ENCODE measurements at places on chromosomes 3 and 15. TPM values are rescaled to one million over a fixed set of nuclear protein-coding genes. Genes with fewer than 3 reads are reported as not detected.

DNA sequence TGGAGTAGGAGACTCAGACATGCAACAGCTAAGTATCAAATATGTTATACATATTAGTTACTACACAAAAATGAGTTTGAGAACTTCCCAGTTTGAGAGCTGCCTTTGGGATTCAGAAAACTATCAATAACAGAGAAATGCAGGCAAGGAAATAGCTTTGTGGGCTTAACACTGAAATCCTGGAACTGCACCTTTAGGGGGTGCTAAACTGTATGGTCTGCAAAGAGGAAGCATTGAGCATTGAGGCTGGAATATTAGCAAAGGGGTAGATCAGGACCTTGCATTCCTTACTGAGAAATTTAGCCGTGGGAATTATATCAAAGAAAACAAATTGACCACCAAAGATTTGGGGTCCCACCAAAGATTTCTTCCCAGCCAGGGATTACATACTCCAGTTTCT, 580.0 kb downstream of the ZNF385D start:
- no peak for DNase-seq

DNA sequence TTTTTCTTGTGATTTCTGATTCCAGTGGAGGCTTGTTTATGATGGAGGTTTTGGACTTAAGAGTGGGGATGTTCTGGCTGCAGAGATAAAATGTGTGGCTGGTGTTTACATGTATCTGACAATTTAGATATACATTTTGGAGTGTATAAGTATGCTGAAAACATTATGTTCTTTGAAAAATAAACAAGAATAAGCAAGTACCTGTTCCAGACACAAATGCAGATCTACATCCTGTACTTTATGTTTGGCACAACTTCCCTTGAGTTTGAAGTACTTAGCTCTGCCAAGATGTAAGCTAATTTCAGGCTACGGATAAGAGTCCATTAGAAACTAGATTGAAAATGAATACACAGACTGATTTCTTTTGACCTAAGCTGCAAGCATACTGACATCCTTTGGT, 277.2 kb downstream of the CHST2 start:
- DNase-seq = no peak

The EAF2 gene
- 0.66 TPM for total RNA-seq

DNA sequence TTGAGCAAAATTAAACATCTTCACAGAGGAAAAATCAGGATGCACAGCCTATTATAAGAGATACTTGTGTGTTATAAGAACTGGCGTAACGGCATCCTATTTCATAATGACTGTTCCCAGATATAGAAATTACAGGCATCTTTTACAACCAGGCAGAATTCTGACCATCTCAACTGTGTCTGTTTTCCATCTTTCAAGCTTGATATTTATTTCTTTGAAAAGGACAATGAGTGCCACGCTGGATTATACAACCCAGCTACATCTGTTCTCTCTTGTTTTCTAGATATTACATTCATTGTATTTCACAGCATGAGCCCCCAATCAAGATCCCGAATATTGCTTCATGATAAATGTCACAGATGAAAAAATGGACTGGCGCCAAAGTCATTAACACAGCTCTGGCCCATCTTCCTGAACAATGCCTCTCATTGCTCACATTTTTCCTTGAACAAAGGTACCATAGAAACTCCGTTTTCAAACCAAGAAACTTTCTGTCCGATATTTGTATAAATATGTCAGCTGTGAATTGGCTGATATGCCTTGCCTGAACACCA, 420.6 kb downstream of the TBL1XR1 start:
- no peak for DNase-seq

The KNL1 gene
- total RNA-seq = 16.1 TPM

DNA sequence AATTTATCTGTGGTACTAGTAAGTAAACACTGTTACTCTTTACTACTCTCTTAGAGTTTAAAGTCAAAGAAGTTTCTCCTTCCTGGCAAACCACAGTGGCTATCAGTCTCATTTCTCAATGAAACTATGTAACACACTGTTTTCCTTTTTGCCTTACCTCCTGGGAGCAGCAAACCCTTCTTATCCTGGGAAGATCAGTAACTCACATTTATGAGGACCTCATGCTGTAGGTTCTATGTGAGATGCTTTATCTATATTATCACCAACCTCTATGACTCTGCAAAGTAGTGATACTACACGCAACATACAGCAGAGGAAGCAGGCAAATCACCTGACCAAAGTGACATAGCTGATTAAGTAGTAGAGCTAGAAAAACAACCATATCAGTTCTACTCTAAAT, 35.3 kb downstream of the PBRM1 start:
- DNase-seq = no peak

DNA sequence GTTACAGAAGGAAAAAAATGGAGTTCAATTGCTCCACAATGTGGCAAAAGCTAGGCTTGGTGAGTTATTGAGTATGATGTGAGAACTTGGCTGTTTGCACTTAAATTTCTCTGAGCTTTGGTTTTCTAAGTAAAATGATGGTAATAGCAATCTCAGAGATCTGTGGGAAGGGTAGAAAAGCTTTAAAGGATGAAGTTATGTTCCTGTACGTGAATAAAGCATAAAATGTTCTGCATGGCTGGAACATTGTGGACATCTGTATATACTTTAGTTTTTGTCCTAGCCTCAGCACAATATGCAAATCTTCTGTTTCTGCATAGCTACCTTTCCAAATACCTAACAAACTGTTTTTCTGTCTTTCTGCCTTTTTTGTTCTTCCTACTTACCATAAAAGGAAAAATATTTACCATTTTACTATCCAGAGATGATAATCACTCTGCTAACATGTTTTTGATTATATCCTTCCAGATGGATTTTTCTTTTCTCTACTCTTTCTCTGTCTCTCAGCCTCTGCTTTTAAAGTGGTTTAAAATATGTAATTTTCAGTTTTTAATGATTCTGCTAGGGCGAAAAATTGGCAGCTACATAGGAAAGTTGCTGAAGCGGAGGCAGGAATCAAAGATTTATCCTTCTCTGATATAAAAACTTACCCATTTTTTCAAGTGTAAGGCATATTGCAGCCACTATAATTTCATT, 188.1 kb downstream of the FNDC3B start:
- DNase-seq = no peak

- no peak for DNase-seq
Measured at GRCh38 chr3:78274475-78275065, 1234.7 kb downstream of the ROBO2 start.

- no peak for DNase-seq
Measured at GRCh38 chr15:92395098-92395635, 1.5 kb downstream of the ST8SIA2 start.

GRCh38 chr3:184325715-184326369, 11.4 kb downstream of the EIF4G1 start:
- no peak for DNase-seq

DNA sequence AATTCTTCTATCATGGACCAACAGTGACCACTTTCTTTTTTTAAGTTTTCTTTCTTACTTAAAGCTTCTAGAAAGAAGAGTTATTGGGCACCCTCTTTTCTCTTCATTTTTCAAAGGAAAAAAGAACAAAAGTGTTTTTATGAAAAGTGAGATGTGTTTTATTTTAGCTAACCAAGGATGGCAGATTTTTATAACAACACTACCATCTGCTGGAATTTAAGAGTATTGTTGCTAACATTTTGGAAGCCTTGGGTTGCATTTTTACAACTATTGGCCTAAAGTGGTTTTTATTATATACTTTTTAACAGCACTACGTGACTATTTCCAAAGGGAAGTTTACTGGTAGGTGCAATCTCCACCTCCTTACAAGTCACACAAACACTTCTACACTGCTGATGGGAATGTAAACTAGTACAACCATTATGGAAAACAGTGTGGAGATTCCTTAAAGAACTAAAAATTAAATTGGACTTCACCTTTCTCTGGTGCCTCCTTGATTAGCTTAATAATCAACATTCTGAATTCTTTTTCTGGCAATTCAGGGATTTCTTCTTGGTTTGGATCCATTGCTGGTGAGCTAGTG, 237.7 kb upstream of the AGTR1 start:
- DNase-seq = no peak

- no peak for DNase-seq
Measured at GRCh38 chr3:20394243-20394642, 208.2 kb upstream of the SGO1 start.

The PLA2G4D gene
- not detected for total RNA-seq

The ZKSCAN7 gene
- not detected for total RNA-seq

- DNase-seq = peak; percentile 18
Measured at GRCh38 chr15:59594493-59594942, 17.1 kb upstream of the GCNT3 start.

- no peak for DNase-seq
Measured at GRCh38 chr3:31978553-31978952, 2.5 kb downstream of the OSBPL10 start.

DNA sequence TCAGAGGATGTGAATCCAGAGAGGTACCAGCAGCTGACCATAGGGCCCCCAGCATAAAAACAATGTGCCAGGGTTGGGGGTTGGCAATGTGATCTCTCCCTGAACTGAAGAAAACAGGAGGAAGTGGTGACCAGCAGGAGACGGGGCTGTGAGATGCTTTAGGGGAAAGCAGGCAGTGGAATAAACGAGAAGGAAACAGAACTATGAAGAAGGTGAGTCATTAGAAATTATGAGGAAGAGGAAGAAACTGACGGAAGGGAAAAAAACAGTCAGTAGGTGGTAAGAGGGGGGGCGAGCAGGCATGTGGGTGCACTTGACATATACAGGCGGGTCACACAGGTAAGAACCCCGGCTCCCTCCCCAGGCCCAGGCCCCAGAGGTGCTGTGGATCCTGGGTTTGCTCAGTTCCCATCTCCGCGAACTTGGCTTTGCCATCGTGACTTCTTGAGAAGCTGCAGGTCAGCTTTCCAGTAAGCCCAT, 42.2 kb upstream of the B3GNT5 start:
- DNase-seq = no peak

DNA sequence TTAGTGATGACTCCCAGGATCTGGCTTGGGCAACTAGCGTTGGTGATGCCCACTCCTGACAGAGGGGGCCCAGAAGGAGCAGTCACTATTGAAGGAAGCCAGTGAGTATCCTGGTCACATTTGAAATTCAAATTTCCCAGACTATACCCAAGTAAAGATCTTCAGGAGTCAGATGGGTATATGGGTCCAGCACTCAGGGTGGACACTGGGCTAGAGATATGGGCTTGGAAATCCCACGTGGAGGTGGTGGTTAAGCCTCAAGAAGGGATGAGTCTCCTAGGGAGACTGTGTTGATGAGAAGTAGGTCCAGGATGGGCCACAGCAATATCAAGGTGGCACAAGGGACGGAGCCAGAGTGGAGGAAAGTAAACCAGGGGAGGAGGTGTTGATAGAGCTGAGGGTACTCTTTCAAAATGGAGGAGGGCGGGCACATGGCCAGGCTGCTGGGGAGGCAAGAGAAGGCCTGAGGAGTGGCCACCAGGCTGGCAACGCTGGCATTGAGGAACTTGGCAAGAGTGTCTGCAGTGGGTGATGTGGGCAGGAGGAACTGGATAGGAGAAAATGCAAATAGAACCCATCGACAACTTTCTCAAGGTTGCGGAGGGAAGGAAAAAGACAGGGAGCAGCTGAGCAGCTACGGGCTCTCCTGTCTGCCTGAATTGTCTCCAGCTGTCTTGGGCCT, 3.7 kb upstream of the SLCO2A1 start:
- DNase-seq = no peak

The EIF4G1 gene
- 378 TPM for total RNA-seq

GRCh38 chr3:40254891-40255290, 54.6 kb upstream of the EIF1B start:
- no peak for DNase-seq

DNA sequence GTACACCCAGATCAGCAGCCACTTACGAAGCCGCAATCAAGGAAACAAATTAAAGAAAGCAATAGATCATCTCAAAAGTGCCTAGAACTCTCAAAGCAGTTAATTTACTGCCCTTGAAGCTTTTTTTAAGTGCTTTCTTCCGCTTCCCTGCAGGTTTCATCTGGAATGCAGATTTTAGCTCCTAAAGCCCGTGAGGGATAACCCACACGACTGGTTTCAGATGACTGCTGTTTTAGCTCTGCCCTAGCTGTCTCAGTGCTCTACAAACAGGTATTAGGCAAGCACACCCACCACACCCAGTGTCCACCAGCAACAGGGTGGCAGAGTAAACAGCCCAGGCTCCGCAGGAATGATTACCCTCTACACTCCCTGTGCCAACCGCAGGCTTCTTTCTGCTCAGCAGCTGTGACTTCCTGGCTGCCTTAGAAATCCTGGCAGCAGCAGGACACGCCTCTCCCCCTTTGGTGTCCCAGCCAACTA, 126.0 kb downstream of the FMN1 start:
- peak; percentile 74 for DNase-seq

GRCh38 chr15:48090115-48090514, 30.7 kb upstream of the SLC24A5 start:
- no peak for DNase-seq

DNA sequence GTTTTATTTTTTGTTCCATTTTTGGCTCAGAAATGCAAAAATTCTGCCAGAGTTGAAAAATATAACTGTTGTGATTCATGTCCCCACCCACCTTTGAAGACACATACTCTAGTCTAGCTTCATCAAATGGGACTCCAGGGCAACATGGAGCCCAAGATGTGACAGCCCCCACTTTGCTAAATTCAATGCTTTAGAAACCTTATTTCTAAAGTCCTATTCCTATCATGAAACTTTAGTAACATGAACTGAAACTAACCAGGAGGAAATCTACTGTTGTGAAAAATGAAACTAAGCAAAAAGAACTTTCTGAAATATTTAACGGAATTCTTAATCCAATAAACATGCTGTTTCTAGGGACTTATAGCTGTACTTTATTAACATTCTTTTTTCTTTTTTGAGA, 20.3 kb downstream of the UBP1 start:
- DNase-seq = no peak

GRCh38 chr15:92100301-92100700, 246.8 kb downstream of the SLCO3A1 start:
- DNase-seq = no peak

The CPNE4 gene
- total RNA-seq = not detected

DNA sequence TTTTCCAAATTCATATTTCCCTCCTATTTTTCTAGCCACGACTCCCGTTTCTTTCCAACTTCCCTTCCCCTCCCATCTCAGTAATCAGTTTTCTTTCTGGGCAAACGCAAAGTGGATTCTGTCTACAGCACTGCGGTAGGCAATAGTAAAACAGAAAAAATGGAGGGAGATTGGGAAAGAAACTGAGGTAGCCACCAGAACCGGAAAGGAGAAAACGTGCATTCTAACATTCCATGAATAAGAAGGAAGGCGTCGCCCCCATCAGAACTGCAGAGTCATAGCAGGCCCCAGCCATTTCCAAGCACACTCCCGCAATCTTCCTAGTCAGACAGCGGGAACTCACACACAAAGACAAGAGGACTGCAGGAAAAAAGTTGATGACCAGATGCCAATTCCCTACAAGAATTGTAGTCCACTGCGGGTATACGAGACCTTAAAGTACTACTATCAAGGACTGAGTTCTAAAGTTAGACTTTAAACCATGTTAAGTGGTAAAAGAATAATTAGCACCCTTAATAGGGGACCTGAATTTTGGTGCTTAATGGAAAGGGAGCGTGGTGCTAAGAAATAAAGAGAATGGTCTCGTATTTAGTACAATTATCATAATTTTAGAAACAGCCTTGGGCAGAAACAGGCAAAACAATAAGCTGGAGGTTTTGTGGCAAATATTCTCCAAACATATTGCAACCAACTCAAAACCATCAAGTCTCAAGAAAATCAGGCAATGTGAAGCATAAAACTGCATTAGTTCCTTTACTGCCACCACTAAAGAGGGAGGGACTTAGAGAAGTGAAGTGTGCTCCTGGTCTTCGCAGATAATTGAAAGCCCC, 1.4 kb downstream of the PFN2 start:
- DNase-seq = peak; percentile 80

GRCh38 chr15:56242576-56243162, 1.0 kb downstream of the RFX7 start:
- DNase-seq = no peak

- DNase-seq = no peak
Measured at GRCh38 chr3:47380026-47380600, 708 bp upstream of the PTPN23 start.

GRCh38 chr3:132549890-132550578, 47.0 kb upstream of the ACKR4 start:
- peak; percentile 48 for DNase-seq

Measured in MG63 (cell line).